Stimulated activated CD8-positive, alpha-beta memory T cell treated with anti-CD3 and anti-CD28 coated beads, Interleukin-4, amount 100 ng/mL, for 4 hours (primary cell): ENCODE measurements at places on chromosomes 3 and 15.

- DNase-seq: no peak
These were observed 18.9 kb downstream of the GHRL start for GRCh38 chr3:10273702-10274305.

DNA sequence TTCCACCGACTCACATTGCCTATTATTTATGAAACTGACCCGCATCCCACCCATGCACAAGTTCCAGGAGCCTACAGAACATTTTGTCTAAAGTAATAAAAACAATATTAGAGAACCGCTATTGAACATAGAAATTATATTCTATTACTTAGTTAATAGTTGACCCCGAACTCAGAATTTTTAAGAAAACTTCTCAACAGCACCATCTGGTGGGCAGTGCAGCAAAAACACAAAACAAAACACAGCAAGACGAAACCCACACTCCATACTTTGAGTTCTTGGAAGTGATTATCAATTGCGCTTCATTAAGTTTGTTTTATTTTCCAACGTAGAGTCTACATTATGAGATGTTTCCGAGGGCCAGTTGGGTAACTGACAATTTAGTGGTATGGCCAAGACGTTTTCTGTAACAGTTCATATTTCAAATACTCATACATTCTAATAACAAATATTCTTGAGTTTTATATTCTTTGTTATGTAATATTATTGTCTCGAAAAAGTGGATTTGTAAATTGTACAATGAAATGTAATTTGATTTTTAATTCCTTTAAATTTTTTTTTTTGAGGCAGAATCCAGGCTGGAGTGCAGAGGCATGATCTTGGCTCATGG lies 24.0 kb upstream of the C3orf70 start:
- DNase-seq: no peak

GRCh38 chr15:59200560-59200959 lies 6.1 kb upstream of the LDHAL6B start:
- no peak for DNase-seq

- no peak for DNase-seq
These were observed 20.1 kb upstream of the BCL6 start for GRCh38 chr3:187765342-187765741.

GRCh38 chr3:62884096-62884870 lies 9.1 kb upstream of the CADPS start:
- no peak for DNase-seq

DNA sequence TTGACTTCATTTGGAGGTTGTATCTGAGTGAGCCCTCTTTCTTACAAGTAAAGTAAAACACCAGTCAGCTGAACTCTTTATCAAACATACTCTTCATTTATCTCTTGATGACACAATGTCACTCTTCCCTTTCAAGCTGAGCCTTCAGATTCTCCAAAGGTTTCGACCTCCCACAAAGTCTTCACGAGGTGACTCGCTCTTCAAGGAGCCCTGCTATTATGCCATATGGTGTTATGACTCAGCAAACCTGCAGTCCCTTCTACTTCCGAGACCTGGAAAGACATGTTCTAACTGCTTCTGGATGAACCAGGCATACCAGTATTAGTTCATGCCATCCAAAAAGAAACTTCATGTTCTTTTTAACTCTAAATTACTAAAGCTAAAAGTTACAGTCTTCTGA lies 23.1 kb downstream of the AADAC start:
- DNase-seq: no peak

DNA sequence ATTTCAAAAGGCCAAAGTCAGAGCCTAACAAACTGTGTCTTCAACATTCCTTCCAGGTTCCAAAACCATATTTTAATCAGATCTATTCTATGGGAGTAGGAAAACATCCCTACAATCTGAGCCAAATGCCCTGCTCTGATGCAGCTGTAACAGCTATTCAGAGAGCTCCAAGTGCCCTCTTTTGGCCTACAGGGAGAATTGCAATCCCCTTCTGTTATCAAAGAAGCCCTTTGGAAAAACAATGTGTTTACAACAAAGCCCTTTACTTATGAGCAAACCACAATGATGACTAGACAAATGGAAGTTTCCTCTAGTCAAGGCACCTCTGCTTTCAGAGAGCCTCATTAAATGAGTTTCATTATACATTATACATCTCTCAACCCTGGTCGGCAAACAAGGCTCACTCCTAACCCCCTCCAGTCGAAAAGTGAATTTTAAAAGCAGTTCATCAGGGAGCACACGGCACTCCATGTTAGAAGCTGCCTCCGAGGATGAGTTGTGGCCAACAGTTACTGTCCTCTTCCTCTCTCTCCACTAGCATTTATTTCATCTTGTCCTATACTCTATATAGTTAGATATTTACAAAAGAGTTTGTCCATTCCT lies 42.6 kb upstream of the TMCO5A start:
- no peak for DNase-seq

DNA sequence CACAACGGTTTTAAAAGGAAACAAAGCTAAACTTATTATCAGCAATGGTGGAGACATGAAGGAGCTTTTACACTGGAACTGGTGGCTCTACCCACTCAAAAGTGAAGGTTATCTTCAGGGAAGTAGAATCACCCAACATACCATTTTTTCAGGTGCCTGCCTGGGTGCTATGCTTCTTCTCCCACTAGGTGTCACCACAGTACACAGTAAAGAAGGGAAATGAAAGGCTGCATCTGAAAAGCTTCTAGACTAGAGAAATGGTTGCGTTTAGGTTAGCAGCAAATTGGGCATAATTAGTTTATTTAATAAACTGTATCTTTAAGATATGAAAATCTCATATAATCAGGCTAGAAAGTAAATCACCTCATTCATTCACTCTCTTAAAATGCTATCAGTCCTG lies 47.0 kb upstream of the SELENOK start:
- DNase-seq: no peak

DNA sequence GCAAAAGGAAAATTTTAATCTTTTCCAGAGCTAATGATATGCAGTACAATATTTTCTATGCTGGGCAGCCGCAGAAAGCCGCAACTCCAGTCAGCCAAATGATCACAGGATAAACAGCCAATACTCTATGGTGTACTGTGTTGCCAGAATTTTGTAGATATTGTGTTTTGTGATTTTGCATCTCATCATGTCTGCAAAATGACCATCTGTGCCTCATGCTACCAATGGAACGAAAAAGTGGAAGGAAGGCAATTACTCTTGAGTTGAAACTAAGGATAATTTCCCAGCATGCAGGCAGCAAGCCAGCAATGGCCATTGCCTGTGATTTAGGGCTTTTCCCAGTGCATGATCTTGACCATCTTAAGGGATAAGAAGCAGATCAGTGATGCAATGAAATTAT lies 891.9 kb downstream of the PLOD2 start:
- DNase-seq: no peak

DNA sequence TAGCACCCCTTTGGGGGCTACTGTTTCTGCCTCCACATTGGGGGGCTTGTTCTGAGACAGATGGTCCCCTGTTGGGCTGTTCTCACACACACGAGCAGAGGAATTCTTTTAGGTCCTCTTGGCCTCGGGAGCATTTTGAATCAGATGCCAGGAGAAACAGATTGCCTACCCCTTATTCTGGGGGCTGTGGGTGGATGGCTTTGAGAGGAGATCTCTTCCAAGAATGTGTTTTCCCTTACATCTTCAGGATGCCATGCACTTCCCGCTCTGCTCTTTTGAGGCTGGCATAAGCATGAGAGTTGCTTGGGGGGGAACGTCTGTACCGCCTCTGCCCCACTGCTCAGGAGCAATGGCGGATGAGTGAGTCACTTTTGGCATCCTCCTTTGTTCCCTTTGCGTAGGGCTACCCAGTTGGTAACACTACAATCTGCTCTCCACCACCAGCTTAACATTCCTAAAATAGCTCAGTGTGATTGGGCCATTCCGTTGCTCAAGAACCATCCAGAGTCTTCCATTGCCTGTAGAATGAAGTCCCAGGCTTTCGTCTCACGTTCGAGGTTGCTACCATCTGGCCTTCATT lies 154.4 kb downstream of the RPLP1 start:
- DNase-seq: no peak

GRCh38 chr3:59553076-59553475 lies 503.3 kb upstream of the CFAP20DC start:
- no peak for DNase-seq

- no peak for DNase-seq
These were observed 55.4 kb upstream of the SNRPN start for GRCh38 chr15:24899367-24899766.

DNA sequence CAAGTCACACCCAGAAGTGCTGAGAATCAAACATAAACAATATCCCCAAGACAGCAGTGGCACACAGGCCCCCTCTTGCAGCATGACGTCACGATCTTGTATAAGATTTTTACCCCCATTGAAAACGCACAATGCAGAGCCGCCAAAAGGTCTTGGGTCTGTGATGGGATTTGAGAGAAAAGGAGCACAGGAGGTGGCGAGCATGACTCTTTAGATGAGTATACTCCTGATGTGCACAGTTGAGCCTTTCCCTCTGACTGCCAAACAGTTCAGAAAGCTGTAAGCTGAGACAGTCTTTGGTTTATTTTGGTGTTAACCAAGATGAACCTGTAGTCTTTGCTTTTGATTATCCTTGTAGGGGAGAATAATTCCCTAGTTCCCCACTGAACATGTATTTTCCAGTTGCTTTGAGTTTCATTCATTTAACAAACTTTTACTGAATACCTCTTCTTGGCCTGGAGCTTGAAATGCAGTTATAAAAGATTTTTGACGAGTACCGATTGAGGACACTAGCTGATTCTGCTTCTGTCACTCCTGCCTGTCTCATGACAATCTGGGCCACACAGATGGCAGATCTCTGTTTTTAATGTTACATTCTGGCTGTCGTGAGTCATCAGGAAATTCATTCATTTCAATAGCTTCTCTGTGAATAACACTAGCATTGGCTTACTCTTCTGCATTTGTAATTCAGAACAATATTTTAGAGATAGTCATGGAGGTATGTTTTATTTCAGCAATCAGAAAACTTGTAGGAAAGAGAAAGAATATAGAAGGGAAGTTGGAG lies 28.9 kb downstream of the CFAP91 start:
- DNase-seq: no peak

DNA sequence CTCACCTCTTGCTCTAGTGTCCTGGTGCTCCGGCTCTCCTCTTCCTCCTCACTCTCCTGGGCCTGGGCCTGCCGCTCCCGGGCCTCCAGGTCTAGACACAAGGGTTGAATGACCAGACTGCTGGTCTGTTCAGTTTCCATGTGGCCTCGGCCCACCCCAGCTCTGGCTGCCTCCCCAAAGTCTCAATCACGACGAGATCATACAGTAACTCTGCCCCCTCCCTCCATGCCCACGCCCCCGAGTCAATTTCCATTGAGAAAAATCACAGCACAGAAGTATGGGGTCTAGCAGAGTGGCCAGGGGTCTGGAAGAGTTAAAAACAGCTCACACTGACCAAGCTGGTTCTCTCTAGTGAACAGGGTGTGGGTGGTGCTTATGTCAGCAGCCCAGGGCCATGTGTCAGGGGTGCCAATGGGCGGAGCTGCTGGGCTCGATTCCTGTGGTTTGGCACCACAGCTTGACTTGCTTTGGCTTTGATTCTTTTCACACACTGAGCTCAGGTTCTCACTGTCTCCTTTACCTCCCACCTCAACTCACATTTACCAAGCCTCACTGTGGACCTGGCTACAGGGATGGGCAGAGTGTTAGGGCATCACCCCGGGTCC lies 6.9 kb downstream of the C15orf62 start:
- peak; percentile 47 for DNase-seq

GRCh38 chr3:50345586-50346234 lies at the start of gene ZMYND10:
Gene ZMYND10 (minus strand): TSS chr3:50345732. CDS start chr3:50345579, 153 bp downstream.
- DNase-seq: peak; percentile 47

DNA sequence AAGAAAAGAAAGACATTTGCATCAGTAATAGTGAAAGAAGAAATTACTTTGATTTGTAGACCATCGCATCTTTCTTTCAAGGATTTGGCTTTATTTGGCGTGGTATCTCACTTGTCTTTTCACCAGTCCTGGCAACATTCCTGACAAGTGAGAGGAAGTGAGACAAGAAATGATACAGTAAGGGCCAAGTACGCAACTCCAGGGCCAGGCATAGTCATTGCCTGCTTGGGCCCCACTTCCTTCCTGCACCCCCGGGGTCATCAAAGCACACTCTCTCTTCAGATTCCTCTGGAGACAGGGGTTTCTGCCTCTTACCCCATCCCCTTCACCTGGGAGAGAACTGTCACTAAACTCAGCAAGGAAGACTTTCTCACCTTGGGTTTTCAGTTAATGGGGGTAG lies 55.1 kb downstream of the CD47 start:
- no peak for DNase-seq

DNA sequence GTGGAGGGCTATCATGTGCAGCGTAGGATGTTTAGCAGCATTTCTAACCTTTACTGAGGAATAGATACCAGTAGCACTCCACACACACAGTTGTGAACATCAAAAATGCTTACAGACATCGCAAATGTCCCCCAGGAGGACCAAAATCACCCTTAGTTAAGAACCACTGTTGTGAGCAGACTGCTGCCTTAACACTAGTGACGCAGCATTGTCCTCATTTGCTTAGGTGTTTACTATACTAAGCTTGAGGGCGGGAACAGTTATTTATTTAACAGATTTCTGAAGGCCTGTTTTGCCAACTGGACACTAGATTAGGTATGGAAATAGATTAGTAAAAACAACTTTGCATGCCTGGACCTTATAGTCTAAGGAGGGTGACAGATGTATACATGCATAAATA lies 2.3 kb downstream of the PPP2R3A start:
- DNase-seq: no peak

GRCh38 chr3:168973897-168974296 lies 689.6 kb downstream of the MECOM start:
- DNase-seq: no peak

DNA sequence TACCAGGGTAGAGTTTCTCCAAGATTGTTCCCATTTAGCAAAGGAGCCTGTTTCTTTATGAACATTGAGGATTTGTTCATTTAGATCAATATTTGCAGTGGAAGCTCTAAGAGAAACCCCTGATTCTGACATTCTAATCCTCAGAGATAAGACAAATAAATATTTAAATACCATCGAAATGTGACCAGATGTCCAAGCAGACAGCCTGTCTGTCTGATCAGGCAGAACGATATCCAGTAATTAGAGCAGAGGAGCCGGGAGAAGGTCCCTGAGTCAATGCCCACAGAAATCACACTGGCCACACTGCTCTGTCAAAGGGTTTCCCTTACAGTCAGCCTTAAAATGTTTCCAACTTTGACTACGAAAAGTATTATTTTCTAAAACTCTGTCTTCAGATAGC lies 15.7 kb upstream of the ARPIN start:
- no peak for DNase-seq

GRCh38 chr15:36330598-36330997 lies 248.8 kb upstream of the CDIN1 start:
- no peak for DNase-seq

GRCh38 chr3:39748002-39748401 lies 61.4 kb upstream of the MYRIP start:
- DNase-seq: no peak

DNA sequence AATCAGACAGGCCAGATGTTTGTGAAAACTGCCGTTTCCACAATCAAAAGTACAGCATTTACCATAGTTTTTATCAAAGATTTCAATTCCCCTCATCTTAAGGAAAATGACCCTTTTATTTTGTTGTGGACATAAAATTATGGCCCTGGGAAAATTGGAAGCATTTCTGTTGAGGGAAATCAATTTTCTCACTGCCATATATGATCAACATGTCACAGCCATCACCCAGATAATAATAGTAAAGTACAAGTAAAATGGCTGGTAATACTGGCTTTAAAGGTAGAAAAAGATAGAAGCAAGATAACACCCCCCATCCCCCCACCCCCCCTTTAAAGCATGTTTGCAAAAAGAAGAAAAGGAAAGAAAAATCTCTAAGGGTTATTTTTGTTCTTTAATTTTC lies 311.7 kb downstream of the WDR72 start:
- DNase-seq: no peak
